GM06990 (cell line): ENCODE measurements at places on chromosomes 7 and 10.

DNA sequence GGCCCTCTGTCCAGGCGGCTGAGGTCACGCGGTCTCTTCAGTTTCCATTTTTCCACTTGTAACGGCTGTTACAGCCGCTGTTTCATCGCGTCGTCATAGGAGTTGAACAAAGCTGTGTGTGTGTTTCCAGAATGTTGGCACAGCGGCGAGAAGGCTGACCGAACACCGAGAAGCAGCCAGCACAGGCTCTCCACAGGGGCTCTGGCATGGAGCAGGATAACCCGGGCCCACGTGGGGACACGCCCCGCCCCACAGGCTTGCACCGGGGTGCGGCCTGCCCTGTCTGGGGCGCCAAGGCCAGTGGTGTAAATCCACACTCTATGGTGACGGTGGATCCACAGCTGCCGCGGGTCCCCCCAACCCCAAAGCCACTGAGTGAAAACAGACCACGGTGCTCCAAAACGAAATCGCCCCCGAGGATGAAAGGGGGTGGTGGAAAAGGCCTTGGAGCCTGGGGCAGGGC is 448.2 kb downstream of the DNAJB6 start:
- DNase-seq: no peak

- no peak for DNase-seq
These were observed 291.4 kb downstream of the TNS3 start for GRCh38 chr7:47290466-47290865.

- no peak for DNase-seq
These were observed 90.8 kb downstream of the KIAA1217 start for GRCh38 chr10:24299578-24300260.

DNA sequence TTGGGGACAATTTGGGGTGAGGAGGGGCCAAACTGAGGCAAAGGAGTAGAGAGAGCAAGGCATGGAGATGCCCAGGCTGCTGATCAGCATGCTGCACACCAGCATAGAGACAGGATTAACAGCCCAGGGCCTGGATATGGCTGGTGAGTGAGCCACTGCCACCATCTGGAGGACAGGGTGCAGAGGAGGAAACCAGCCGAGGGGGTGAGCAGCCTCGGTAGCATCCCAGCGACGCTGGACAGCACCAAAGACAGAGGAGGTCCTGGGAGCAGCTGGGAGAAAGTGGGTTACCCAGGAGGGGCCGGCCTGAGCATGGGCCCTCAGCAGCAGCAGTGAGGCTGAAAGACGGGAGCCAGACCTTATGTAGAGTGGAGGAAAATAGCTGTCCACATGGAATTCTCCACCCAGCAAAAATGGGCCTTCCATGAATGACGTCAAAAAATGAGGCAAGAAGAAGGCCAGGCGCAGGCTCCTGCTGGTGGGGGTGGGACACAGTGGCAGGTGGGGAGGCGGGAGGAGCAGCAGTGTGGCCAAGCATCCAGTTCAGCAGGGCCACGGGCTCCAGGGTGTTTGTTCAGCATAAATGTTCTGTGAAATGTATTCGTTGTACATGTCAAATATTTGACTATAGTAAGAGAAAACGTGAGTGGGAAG is 16.7 kb downstream of the RET start:
- DNase-seq: no peak

DNA sequence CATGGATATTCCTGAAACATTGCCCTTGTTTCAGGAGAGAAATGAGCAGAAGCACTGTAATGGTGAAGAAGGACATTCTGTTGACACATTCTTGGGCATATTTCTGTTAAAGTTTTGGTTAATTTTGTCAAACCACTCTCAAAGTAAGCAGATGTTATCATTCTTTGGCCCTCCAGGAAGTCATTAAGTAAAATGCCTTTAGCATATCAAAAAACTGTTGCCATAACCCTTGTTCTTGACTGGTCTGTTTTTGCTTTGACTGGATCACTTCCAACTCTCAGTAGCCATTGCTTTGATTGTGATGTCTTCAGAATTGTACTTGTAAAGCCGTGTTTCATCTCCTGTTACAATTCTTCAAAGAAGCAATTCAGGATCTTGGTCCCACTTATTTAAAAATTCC is 404.3 kb upstream of the LRRTM3 start:
- DNase-seq: no peak

- DNase-seq: no peak
These were observed 313.4 kb downstream of the CXCL12 start for GRCh38 chr10:44071479-44071878.

DNA sequence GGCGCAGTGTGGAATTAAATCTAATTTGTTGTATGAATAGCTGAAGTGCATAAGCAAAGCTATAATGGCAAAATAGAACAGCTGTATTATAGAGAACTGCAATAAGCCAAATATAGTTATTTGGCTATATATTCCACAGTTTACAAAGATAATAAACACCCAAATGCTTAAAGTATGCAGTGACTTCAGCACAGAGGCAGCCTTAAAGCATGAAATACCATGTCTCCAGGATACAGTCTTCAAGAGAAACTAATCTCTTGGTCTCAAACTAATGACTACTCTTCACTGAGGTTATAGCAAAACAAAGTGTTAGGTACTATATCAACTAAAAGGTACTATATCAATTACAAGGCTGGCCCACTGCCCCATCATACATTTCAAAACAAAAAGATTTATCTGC is 48.0 kb downstream of the NT5C2 start:
- DNase-seq: no peak

DNA sequence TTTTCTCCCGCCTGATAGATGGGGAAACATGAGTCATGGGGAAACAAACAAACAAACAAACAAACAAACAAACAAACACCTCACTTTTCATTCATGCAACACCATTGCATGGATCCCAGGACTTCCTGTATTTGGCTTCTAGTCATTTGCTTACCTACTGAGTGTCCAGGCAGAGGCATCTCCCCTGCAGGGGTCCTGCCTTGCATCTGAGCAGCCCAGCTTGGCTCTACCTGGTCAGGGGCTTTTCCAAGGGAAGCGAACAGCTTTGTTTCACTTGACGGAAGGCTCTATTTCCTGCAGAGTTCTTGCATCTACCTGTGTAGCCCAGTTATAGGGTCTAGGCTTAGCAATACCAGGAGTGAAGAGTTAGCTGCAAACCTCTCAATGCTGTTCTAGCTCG is 374.2 kb downstream of the GATA3 start:
- DNase-seq: no peak

DNA sequence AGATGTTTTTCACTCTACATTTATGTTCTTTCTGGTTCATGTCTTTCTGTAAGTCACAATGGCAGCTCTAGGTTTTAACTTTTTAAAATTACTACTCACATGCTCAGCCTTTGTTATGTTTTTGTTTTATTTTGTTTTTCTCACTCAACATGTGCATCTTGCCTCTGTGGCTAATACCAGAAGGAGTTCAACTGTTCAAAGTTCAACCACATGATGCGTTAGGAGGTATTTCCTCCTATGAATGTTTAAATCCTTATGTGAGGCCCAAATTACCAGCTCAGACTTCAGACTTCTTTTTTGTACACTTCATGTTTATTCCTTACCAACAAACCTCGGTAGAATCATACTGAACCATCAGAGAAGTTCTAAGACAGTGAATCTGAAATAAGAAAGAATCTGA is 151.6 kb downstream of the MALRD1 start:
- DNase-seq: no peak

DNA sequence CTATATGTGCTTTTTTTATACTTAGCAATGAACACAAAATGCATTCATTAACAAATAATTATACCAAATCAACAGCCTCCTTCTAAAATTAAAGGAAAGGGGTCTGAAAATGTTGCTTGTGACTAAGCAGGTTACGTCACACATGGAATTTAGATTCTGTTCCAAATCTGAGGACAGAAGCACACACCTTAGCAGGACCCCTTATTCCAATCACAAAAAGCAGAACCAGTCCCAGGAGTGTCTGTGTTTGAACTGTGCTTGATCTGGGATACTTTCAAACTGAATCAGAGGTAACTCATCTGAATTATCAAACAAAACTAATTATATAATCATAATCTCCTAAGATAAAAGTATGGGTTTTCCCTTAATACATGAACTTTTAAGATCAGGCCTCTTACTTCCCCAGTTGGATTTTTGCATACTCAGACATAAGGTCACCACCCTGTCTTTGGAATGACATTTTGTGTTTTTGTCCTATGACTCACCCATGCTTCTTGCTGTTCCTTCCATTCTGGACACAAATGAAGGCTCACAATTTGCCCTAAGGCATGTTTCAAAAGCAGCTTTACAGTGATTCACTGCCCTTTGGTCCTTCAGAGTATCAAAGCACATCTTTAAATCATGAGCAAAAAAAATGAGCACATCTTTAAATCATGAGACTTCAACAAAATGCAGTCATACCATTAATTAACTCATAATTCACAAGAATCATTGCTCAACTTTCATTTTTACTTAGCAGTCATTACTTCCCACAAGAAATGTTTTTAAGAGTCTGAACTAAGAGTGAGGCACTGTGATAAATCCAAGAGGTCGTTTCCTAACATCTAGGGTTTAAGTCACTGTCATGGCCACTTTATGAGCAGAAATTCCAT is 35.5 kb downstream of the SEMA3C start:
- no peak for DNase-seq

DNA sequence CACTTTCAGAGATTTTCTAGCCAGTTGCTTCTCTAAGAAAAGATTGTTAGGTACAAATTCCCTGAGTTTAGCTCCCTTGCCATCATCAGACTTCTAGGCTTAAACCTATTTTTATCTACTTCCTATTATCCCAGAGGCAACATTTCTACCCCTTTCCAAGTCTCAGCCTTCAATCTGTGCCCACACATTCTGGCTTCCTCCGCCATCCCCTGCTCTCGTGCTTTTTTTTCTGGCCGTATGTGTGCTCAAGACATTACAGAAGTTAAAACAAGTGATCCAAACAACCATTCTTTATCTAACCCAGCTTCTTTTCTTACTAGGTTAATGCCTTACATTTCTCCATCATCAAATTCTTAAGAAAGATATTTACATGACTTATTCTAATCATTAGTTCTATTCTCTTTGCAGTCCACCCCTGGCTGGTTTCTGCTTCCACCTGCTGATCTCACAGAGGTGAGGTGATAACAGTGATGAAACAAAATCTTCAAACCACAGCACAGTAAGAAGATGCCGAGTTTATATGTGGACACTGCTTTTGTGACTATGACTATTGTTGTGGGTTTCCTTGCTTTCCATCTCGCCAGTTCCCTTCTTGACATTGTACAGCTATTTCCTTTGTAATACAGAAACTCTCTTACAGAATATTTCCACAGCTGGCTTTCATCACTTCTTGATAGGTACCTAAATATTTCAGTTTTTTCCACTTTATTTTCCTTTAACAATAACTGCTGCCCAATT is 18.3 kb upstream of the CDK6 start:
- DNase-seq: peak; percentile 40

- no peak for DNase-seq
These were observed 110.1 kb downstream of the SNX13 start for GRCh38 chr7:17830206-17830605.

DNA sequence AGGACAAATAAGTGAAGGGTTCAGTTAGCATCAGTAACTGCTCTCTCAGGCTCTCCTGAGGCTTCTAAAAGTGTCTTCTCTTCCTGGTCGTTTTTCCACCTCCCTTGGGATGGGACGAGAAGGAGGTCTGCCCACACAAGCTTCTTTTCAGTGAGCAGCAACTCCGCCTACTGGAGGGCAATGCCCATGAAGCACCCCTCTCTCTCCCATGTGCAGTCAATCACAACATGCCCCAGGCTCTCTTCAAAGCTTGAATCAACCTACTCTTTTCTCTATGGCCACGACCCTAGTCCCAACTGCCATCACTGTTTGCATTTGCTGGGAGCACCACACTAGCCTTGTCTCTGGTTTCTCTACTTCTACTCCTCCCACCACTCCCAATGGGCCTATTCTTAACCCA is 135.6 kb downstream of the RPS24 start:
- no peak for DNase-seq

- DNase-seq: no peak
These were observed 145.1 kb upstream of the MKLN1 start for GRCh38 chr7:131182446-131183058.

GRCh38 chr10:8544057-8544380 is 489.5 kb downstream of the GATA3 start:
- DNase-seq: no peak

- DNase-seq: no peak
These were observed 56.5 kb downstream of the MMRN2 start for GRCh38 chr10:86900955-86901354.

GRCh38 chr7:132750096-132750495 is 173.8 kb upstream of the PLXNA4 start:
- DNase-seq: no peak

GRCh38 chr10:124736491-124737136 is 7.6 kb downstream of the FAM53B start:
- no peak for DNase-seq

- no peak for DNase-seq
These were observed 34.6 kb downstream of the KCNMA1 start for GRCh38 chr10:77602913-77603533.

DNA sequence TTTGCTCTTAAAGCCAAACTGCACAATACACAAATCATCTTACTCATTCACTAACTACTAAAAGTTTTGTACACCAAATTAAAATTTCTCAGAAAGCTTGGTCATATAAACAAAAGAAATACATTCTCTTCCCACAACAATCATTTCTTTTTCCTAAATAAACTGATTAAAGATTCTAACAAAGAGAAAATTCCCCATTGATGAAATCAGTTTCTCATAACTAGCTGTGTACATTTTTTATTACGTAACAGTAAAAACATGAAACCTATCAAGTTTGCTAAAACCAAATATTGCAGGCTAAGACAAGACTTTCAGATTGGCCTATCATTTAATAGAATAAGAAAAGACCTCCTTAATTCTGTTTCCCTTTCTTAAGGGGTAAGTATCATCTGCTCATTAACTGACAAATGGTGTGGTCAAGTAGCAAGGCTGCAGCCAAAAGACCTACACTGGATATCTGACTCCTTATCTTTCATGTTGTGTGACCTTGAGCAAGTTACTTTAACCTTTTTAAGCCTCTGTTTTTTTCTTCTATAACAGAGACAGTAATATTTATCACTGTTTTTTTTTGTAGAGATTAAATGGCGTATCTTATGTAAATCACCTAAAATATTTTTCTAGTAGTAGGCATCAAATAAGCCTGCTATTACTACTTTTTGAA is 22.4 kb downstream of the NAMPT start:
- DNase-seq: no peak

DNA sequence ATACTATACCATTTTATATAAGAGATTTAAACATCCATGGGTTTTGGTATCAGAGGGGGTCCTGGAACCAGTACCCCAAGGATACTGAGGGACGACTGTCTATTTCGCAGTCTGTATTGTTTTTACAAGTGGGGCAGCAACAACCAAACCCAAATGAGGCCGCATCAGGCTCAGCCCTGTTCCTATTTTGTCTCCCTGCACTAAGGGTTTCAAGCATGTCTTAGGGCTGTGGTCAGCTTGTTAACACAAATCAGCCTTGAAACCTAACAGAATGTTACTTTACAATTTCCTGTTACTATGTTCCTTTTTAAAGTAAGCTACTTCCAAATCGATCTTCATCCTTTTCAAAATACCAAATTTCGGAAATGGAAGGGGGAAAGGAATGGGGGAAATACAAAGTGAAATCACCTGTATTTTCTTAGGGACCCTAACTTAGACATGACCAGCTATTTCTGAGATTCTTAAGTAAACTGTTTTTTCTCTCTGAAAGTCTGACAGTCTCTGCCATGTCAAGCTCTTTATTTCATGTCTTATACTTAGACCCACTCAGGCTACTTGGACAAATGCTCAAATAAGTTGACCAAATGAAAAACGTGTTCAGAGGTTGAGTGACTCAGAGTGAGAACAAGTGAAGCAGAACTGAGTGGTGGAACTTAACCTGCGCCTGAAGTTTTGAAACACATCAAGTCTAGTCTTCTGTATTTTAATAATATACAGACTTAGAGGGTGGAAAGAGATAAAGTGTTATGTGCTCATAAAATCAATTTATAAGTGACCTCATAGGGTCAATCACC is 75.8 kb downstream of the C1GALT1 start:
- peak; percentile 72 for DNase-seq
